Spleen (tissue), 13 donors: ENCODE measurements at places on chromosomes 7 and 10.

DNA sequence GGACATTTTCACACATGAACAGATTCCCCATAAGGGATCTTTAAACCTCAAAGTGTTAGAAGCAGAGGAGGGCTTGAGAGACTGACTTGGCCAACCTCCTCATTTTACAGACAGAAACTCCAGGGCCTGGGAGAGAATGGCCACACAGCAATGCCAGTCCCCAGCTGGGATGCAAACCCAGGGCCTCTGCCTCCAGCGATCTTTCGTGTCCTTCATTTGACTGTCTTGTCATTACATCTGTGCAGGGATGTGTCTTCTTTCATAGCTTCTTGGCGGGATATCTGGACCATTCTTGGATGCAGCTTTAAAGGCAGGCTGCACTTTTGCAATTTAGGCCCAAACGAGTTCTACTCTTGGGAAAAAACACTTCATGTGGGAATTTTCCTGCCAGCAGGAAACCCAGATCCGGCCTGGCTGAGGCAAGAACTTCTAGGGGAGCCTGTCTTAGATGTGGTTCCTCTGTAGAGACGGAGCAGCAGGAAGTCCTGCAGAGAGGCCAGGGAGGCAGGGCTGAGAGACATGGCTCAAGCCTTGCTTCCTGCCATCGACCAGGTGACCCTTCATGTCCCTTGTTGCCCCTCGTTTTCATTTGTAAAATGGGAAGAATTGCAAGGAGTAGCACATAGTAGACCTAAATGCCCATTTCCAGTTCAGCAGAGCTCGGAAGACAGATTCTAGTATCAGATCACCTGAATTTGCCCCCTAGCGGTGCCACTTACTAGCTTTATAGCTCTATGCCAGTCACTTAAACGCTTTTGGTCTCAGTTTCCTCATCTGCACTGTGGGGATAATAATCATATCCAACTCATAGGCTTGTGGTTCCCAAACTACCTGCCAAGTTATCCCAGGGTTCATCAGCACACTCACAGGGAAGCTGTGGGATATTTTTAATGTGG, 43.9 kb upstream of the SLC29A3 start:
- DNase-seq, result no peak

- DNase-seq, result no peak
These were observed 24.2 kb upstream of the LIPN start for GRCh38 chr10:88735661-88736060.

GRCh38 chr7:158997471-158997870, 141.1 kb downstream of the DYNC2I1 start:
- DNase-seq, result no peak

- DNase-seq, result no peak
These were observed 446.3 kb upstream of the POT1 start for GRCh38 chr7:125375942-125376341.

- no peak for DNase-seq
These were observed 191.8 kb downstream of the TNS3 start for GRCh38 chr7:47389923-47390630.

DNA sequence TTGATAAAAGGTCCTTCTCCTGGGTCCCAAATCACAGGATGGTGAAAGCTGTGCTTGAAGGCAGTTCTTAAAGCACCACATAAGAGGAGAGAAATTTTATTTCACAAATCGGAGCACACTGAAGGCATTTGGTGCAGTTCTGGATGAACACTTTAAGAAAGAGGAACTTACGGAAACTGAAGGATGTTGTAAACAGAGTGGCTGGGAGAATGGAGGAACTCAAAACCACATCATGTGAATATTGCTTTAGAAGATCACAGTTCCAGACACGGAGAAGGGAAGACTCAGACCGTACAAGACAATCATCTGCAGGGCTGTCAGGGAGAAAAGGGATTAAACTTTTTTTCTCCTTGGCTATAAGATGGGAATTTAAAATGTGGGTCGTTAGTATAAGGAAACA, 9.0 kb upstream of the GPR141 start:
- no peak for DNase-seq

GRCh38 chr7:81685270-81685868, 84.5 kb downstream of the HGF start:
- no peak for DNase-seq

GRCh38 chr7:52079726-52080125, 763.1 kb upstream of the COBL start:
- DNase-seq, result no peak

- DNase-seq, result no peak
These were observed 243.0 kb downstream of the POLR1F start for GRCh38 chr7:19465861-19466260.

DNA sequence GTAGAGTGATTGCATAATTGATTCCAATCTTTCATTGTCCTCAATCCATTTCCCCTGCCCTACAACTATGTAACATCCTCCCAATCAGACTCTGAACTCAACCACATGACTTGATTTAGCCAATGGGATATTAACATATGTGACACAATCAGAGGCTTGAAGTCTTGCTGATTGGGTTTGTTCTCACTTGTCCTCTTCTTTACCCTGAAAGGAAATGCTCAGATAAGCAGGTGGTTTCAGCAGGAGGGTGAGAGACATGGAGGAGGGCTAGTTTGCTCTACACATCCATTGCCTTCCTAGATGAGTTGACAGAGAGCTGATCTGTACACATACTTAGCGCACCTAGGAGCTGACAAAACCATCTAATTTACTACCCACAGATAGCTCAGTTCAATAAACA, 669.4 kb downstream of the NRG3 start:
- DNase-seq, result no peak

- peak; percentile 66 for DNase-seq
These were observed 259.2 kb downstream of the MAD1L1 start for GRCh38 chr7:1973321-1974251.

- DNase-seq, result no peak
These were observed 114.2 kb upstream of the DGKB start for GRCh38 chr7:15016766-15017165.

- peak; percentile 77 for DNase-seq
These were observed 3.3 kb downstream of the FRAT2 start for GRCh38 chr10:97331153-97331703.

DNA sequence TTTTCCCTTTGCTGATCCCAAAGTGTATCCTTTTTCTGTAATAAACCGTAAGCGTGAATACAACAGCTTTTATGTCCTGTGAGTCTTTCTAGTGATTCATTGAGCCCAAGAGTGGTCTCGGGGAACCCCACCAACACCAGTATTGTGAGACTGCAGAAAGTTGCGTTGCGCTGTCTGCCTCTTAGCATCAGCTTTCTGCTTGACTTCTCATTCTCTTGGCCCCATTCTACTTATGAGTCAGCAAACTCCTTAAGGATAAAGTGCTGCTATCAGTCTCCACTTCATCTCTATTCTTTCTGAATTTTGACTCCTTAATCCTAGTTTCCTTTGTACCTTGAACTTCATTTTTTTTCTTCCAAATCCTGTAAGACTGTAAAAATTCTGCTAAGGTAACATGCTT, 184.3 kb upstream of the MBL2 start:
- DNase-seq, result no peak

DNA sequence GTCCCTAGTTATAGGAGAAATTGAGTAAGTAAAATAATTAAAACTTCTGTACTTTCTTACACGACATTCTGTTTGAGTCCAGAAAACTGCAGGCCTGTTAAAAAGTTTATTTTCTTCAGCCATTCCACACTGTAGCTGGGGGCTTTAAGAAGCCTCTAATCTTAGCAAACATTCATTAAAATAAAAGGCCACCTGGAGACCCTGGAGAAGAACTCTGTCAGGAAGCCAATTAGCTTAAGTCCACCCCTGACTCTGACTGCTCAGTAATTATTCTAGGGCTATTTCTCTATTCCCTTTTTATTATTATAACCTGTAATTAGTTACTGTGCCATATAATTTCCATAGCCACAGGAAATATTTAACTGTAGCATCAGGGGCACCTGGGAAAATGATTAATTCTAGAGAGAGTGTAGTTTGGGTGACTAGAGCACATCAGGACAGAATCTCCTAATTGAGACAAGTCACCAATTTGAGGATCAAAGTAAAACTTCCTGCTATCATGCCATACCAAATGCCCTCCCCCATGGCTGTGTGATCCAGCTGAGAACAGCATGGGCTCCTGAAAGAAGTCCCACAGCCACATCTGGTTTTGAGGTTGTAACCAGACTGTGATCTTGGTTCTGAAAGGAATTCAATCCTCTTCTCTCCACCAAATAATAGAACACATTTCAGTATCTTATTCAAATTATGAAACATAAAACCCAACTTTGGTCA, 1302.3 kb downstream of the XPNPEP1 start:
- no peak for DNase-seq

DNA sequence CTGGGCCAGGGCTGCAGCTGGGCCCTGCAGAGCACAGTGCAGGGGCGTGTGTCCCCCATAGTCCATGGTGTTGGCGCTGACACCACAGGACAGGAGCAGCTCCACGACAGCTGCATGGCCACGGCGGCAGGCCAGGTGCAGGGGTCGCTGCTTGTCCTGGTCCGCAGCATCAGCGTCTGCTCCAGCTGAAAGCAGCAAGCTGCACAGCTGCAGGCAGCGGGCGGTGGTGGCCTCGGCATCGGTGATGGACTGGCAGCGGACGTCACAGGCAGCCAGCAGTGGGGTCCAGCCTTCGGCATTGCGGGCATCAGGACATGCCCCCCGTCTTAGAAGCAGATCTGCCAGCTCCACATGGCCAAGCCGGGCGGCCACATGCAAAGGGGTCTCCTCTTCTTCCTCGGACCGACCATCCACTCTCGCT, 6.0 kb downstream of the ASB10 start:
- peak; percentile 67 for DNase-seq

DNA sequence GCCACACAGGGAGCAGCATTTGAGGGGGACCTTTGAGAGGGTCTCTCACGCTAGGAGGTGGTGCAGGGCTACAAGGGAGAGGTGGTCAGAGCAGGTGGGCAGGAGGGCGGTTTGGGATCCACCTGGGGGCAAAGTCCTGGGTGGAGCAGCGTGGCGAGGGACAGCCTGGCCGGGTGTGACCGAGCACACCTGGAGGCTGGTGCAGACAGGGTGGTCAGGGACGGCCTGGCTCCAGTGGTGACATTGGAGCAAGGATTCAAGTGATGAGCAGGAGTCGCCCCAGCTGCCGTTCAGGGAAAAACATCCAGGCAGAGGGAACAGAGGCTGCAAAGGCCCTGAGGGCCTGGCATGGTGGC, 36.0 kb downstream of the CLIP2 start:
- DNase-seq, result no peak

- no peak for DNase-seq
These were observed 81.1 kb downstream of the SVIL start for GRCh38 chr10:29553544-29554250.

- DNase-seq, result no peak
These were observed 73.6 kb downstream of the ABCA13 start for GRCh38 chr7:48244864-48245271.
